ENCODE measurements at places on chromosomes 5 and 9. TPM values are rescaled to one million over a fixed set of nuclear protein-coding genes. Genes with fewer than 3 reads are reported as not detected.

The GHR gene
- 10.1 TPM for polyA plus RNA-seq

The GPR151 gene
- not detected for polyA plus RNA-seq

The OR1L4 gene
- not detected for polyA plus RNA-seq

The INVS gene
- 7.4 TPM for polyA plus RNA-seq

The TMEM215 gene
- not detected for polyA plus RNA-seq

The ANXA1 gene
- polyA plus RNA-seq: 221 TPM

The SAPCD2 gene
- 0.63 TPM for polyA plus RNA-seq

The DMRT2 gene
- 0.10 TPM for polyA plus RNA-seq

The RAB14 gene
- 37.0 TPM for polyA plus RNA-seq

The NEUROG1 gene
- polyA plus RNA-seq: not detected

The ARPC5L gene
- 30.3 TPM for polyA plus RNA-seq

The ECSCR gene
- 51.4 TPM for polyA plus RNA-seq

The TPPP gene
- polyA plus RNA-seq: 17.5 TPM

The PCDHGA8 gene
- 0.25 TPM for polyA plus RNA-seq

The NR6A1 gene
- polyA plus RNA-seq: 0.29 TPM

The GMCL2 gene
- not detected for polyA plus RNA-seq

The NR5A1 gene
- polyA plus RNA-seq: not detected

The DMRT3 gene
- polyA plus RNA-seq: 0.09 TPM

The PCDHGA6 gene
- 3.7 TPM for polyA plus RNA-seq

The ROR2 gene
- polyA plus RNA-seq: 33.7 TPM

The SOHLH1 gene
- polyA plus RNA-seq: not detected

The POU4F3 gene
- 0.03 TPM for polyA plus RNA-seq

The LIX1 gene
- polyA plus RNA-seq: 0.10 TPM

The ARHGAP26 gene
- 5.7 TPM for polyA plus RNA-seq

The F2RL2 gene
- polyA plus RNA-seq: 1.1 TPM

The PTPRD gene
- polyA plus RNA-seq: 7.3 TPM

The PCDHGC3 gene
- 101 TPM for polyA plus RNA-seq

The TSLP gene
- 2.8 TPM for polyA plus RNA-seq

The GRM6 gene
- polyA plus RNA-seq: not detected

The SPATA31D4 gene
- not detected for polyA plus RNA-seq

The PDE6A gene
- polyA plus RNA-seq: 0.01 TPM

The PDZD2 gene
- 4.5 TPM for polyA plus RNA-seq

The TAF7 gene
- 100 TPM for polyA plus RNA-seq

The CYSTM1 gene
- polyA plus RNA-seq: 65.2 TPM

The PITX1 gene
- 178 TPM for polyA plus RNA-seq

The CDKN2B gene
- polyA plus RNA-seq: 4.2 TPM

The THBS4 gene
- polyA plus RNA-seq: 2.8 TPM

The FSD1L gene
- 1.7 TPM for polyA plus RNA-seq

The TPD52L3 gene
- polyA plus RNA-seq: not detected

The CA9 gene
- 1.8 TPM for polyA plus RNA-seq

The PCDHB5 gene
- 9.0 TPM for polyA plus RNA-seq

The PDE4D gene
- polyA plus RNA-seq: 27.3 TPM

The ZNF367 gene
- 1.7 TPM for polyA plus RNA-seq

The SLCO4C1 gene
- polyA plus RNA-seq: 0.04 TPM

The AGXT2 gene
- 0.05 TPM for polyA plus RNA-seq

The LCN15 gene
- not detected for polyA plus RNA-seq

The ZBTB43 gene
- 16.8 TPM for polyA plus RNA-seq

The CDH18 gene
- 0.06 TPM for polyA plus RNA-seq

The PCSK5 gene
- 6.1 TPM for polyA plus RNA-seq

The ORM2 gene
- 3.2 TPM for polyA plus RNA-seq

The GAPT gene
- 0.79 TPM for polyA plus RNA-seq

The TCOF1 gene
- polyA plus RNA-seq: 22.8 TPM

The CCL28 gene
- polyA plus RNA-seq: 0.68 TPM
